ENCODE measurements at places on chromosomes 3 and 15.

GRCh38 chr3:124985349-124985748 lies 50.8 kb upstream of the MUC13 start:
- DNase-seq = no peak

GRCh38 chr3:10932596-10932995 lies 60.0 kb upstream of the SLC6A1 start:
- no peak for DNase-seq

DNA sequence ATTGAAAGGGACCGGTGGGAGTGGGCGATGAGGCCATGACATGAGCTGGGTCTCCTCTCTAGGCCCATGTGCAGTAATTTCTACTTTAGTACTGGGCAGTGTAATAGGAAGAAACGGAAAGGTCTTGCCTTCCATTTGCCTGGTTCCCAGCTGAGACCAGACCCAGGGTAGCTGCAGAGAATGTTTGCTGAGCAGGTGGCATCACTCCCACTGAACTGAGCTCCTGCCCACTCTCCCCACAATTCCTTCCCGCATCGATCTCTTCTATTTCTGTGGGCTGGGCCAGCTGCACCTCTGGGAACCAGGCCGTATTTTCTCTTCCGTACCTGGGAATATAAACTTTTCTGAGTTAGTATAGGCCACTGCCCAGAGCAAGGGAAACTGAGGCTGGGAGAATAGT lies 15.8 kb downstream of the ESYT3 start:
- no peak for DNase-seq

GRCh38 chr3:156300371-156300770 lies 180.0 kb downstream of the KCNAB1 start:
- DNase-seq = no peak

DNA sequence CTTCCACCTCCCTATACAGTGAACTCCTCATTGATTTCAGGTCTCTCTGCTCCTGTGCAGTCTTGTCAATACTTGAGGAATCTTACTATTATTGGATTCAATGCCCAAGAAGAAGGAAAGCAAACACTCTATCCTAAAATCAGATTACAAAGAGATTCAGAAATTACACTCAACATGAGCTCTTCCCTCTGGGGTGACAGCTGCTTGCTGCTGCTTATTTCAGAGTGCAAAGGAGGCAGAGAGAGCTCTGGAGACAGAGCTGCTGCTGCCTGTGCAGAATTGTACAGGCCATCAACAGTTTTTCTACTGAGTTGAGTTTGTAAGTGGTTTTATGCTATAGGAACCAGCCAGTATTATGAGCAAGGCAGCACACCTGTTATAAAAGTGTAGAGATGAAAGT lies 7.1 kb downstream of the RYR3 start:
- DNase-seq = no peak

DNA sequence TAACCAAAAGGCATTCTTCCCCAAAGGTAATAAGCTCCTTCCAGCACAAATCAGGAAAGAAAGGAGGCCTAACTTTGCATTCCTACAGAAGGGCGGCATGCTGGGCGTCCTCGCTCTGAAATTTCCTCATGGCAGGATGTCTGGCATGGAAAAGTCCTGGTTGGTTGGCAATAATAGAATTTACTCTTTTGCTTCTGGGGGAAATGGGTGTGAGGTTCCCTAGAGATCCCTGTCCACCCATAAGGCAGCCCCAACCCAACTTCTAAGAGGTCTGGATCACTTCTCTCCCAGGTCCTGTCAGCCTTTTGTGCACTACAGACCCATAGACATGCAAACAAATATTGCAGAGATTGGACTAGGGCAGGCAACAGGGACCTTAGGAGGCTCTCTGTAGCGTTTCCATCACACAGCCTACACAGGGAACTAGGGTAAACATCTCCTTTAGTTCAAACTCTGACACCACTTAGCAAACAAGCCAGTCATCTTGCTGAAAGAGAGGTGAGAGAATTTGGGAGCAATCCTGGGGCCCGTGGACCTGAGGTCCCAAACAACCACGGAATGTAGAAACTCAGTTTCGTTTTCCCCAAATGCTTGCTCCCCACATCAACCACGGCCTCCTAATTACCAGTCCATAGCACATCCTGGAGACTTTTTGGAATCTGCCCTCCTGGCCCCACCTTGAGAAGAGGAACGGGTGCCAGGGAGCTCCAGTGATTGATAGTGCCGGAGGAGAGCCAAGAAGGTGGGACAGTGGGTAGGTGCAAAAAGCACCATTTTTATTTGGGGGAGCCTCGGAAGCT lies 2.1 kb downstream of the ZIC4 start:
- no peak for DNase-seq

DNA sequence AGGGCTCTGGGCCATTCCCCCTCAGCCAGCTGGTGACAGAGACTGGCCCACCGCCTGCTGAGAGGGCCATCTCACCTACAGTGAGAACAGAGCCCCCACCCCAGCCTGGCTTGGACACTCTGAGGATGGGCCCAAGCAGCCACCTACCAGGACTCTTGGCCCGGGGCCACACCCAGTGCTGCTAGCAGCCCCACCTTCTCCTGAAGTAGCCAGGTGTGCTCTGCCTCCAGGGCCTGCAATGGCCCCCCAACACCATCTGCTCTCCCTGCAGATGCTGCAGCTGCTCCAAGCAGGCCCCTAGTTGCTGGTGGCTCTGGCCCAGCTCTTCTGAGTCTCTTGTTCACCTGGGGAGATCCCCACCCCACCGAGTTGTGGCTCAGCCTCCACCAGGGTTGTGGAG lies 6.8 kb upstream of the CLK3 start:
- DNase-seq = no peak

- DNase-seq = no peak
Measured at GRCh38 chr15:65612949-65613744, 2.2 kb upstream of the INTS14 start.

DNA sequence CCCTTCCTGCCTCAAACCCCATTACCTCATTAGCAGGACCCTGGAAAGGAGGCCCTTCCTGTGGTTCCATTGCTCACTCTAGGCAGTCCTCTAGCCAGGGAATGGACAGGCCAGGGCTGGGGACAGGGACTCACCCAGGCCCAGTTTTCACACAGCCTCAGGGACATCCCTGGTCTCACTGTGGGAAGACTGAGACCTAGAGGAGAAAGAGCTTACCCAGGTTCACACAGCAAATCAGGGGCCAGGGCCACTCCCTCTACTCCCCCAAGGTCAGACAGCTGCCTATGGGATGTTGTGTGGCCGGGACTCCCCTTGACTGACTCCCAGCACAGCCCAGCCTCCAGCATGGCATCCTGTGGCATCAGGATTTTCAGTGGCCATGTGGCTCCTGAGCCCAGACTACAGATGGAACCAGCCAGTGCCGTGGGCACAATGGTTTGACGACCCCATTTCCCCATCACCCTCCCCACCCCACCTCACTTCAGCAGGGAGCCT lies 49.3 kb downstream of the ADAMTS7 start:
- no peak for DNase-seq

DNA sequence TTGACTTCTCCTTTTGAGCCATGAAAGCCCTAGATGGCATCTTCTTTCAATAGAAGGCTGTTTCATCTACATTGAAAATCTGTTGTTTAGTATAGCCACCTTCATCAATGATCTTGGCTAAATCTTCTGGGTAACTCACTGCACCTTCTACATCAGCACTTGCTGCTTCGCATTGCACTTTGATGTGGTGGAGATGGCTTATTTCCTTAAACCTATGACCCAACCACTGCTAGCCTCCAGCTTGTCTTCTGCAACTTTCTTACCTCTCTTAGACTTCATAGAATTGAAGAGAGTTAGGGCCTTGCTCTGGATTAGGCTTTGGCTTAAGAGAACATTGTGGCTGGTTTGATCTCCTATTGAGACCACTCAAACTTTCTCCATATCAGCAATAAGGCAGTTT lies 189.8 kb downstream of the PLCL2 start:
- no peak for DNase-seq

- no peak for DNase-seq
Measured at GRCh38 chr3:56025326-56025725, 442.9 kb downstream of the ERC2 start.

DNA sequence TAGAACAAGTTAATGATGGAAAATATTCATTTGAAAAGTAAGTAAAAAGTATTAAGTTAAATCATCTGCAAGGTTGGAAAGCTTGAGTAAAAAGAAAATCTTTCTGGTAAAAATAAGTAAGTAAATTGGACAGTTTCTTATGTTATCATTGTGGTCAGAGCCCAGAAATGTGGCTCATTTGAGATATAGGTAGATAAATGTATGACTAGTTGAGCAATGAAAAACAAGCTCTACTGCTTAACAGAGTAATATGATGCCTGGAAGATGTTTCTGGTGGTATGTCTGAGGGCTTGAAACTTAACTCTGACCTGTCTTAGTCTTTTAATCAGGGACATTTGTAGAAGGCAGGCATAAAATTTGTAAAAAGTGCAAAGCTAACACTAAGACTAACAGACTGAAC lies 444.0 kb downstream of the MFSD1 start:
- no peak for DNase-seq

- DNase-seq = no peak
Measured at GRCh38 chr3:89239774-89240173, 132.4 kb downstream of the EPHA3 start.

- no peak for DNase-seq
Measured at GRCh38 chr3:41148478-41148877, 50.8 kb upstream of the CTNNB1 start.

- no peak for DNase-seq
Measured at GRCh38 chr15:90456236-90456635, 68.2 kb downstream of the IQGAP1 start.

GRCh38 chr15:45372041-45372995 lies 6.0 kb downstream of the GATM start:
- no peak for DNase-seq

GRCh38 chr15:51156957-51157356 lies 62.3 kb upstream of the TNFAIP8L3 start:
- no peak for DNase-seq

DNA sequence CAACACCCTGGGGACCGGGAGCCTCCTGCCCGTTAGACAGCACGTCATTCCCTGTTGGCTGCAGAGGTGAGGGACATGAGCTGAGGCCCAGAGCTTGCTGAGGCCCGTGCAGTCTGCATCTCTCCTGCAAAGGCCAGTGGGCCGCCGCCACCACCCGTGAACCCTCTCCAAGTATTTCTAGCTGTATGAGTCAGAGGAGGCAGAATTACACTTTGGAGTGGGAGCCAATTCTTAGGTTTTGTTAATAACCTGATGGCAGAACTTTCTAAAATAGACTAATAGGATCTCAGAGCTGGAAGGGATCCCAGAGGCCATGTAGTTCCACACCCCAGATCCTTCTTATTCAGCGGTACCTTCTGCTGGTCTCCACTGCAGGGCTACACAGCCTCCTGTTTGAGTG lies 335.2 kb upstream of the CTDSPL start:
- no peak for DNase-seq

- DNase-seq = no peak
Measured at GRCh38 chr15:84151205-84151931, 84.2 kb upstream of the GOLGA6L4 start.

GRCh38 chr3:60622349-60622748 lies 628.9 kb downstream of the FHIT start:
- no peak for DNase-seq

DNA sequence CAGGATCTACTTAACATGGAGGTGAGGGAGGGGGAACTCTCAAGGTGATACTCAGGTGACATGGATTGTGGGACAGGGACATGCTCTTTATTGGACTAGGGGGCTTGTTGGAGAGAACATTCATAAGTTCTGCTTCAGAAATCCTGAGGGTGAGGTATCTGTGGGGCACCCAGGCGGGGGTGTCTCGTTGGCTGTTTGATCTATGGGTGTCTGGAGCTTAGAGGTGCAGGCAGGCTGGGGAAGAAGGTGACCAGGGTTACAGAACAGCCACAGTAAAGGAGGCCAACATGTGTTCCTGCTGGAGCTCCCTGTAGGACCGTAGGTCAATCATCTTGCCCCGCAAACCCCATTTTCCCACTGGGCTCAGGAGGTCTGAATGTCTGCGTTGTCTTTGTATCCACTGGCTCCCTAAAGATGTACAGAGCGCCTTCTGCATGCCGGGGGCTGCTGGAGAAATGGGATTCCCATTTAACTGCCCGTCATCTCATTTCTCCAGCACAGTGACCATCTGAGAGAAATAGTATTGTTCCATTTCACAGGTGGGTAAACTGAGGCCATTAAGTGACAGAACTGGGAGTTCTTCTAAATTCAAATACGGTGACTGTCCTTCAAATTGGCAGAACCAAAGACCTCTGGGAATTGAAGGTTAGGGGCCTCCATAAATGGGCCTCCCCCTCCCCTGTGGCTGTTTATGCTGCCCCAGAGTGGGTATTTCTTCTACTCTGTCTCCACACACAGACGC lies 40.3 kb upstream of the TSEN2 start:
- DNase-seq = no peak

DNA sequence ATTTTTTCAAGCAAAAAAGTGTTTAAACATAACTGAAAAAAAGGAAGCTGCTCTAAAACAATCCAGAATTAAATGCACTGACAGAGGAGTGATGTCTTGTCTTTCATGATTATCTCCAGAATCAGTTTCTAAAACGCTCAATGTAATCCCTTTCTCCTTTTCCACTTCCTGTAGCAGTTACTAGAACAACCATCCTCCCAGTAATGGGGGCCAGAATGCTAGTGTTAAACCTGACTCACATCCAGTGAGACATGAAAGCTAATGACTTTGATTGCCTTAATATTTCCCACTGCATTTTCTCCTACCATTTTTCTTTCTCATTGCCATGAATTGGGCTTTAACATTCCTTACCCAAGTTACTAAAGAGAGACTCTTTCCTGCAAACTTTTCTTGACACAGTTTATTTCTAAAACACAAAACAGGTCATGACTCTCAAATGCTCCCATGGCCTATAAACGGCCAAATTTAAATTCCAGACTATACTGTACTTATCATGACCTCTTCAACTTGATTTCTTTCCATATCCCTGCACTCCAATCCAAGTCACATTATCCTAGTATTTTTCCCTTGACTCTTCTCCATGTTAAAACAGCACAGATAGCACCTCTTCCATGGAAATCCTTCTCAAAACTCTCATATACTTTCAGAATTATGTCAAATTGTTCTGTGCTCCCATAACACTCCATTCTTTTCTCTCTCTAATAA lies 341.4 kb downstream of the NAALADL2 start:
- no peak for DNase-seq

- DNase-seq = no peak
Measured at GRCh38 chr15:81174792-81175327, 21.8 kb upstream of the IL16 start.

DNA sequence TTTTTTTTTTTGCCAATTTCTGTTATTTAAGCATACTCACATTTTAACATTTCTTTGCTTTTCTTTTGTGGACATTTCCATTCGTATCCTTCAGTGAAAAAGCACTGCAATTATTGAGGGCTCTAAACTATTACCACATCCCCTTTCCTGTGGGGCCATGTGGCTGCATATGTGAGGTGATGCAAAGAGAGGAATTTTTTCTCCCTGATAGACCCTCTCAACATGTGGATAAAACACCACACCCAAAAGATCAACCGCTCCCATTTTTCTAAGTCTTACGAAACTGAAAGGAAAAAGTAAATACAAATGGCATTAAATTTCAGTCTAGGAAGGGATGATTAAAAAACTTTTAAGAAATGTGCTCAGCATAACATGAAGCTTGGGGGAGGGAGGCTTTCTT lies 68.8 kb downstream of the DNAJC13 start:
- DNase-seq = no peak

- no peak for DNase-seq
Measured at GRCh38 chr3:160196511-160197104, 28.6 kb upstream of the C3orf80 start.

All from cortex of kidney (tissue), 1 donor.